ENCODE measurements at places on chromosomes 11 and 22. TPM values are rescaled to one million over a fixed set of nuclear protein-coding genes. Genes with fewer than 3 reads are reported as not detected.

TTLL8 gene
- not detected for total RNA-seq

FAM227A gene
- total RNA-seq, result 0.02 TPM

MPPED2 gene
- total RNA-seq, result not detected

MYH9 gene
- 1,009 TPM for total RNA-seq

C11orf21 gene
- 66.4 TPM for total RNA-seq

OR8A1 gene
- total RNA-seq, result not detected

ABCG4 gene
- not detected for total RNA-seq

OR51L1 gene
- total RNA-seq, result not detected

PIWIL4 gene
- total RNA-seq, result 0.55 TPM

RIMBP3C gene
- 0.92 TPM for total RNA-seq

PLAAT4 gene
- 136 TPM for total RNA-seq

OR52H1 gene
- total RNA-seq, result not detected

CAVIN3 gene
- 2.7 TPM for total RNA-seq

EXPH5 gene
- total RNA-seq, result 2.0 TPM

- DNase-seq, result no peak
Measured at GRCh38 chr11:10481560-10482349, 26.7 kb downstream of the AMPD3 start.

GRCh38 chr22:42939941-42940653 lies 74.9 kb downstream of the PACSIN2 start:
- DNase-seq, result no peak

GRCh38 chr11:70568035-70568813 lies 169.9 kb downstream of the CTTN start:
- no peak for DNase-seq

DNA sequence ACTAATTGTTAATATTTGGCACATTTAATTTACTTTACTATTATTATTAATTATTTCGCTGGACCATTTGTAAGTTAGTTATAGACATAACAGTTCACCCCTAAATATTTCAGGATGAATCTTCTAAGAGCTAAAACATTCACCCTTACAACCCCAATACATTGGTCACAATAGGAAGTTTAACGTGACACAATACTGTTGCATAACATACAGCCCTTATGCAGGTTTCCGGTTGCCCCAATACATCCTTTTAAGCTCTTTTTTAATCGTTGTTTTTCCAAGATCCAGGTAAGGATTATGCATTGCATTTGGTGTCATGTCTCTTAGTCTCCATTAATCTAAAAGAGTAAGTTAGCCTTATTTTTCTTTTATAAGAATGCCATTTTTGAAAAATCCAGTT lies 71.2 kb downstream of the HSD17B12 start:
- DNase-seq, result no peak

DNA sequence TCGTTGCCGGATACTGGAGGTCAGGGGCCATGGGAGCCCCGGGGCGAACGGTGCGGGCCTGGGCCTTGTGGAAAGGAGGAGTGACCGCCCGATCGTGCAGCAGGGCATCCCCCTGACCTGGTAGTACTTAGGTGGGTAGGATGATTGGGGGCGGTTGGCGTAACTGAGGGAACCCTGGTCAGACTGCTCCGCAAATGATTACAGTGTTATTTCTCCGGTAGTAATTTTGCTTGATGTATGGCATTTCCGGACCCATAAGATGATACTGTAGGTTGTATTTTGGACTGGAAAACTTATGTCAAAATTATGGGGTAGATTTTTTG lies 762 bp downstream of the MTMR3 start:
- peak; percentile 40 for DNase-seq

- DNase-seq, result no peak
Measured at GRCh38 chr11:114209904-114210303, 86.3 kb upstream of the NNMT start.

DNA sequence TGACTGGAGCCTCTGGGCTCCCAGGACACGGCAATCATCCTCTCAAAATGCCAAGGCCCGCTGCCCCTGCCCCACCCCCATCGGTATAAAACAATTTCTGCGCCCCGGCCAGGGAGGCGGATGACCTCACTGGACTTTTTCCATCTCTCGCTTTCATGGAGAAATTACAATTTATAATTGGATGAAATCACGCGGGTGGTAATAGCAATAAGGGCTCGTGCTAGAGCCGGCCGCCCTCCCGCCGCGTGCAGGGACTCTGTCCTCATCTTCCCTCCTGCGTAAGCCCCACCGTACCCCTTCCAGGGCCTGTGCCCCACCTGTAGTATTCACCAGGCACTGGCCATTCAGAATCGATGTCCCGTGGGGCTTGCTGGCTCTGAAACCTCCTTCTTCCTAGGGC lies 64.5 kb downstream of the MACROD1 start:
- no peak for DNase-seq

GRCh38 chr11:101127197-101127698 lies 2.4 kb downstream of the PGR start:
- DNase-seq, result no peak

GRCh38 chr22:37423283-37423682 lies 4.0 kb downstream of the ELFN2 start:
- DNase-seq, result no peak

- DNase-seq, result no peak
Measured at GRCh38 chr11:134506046-134506445, 94.0 kb upstream of the B3GAT1 start.

DNA sequence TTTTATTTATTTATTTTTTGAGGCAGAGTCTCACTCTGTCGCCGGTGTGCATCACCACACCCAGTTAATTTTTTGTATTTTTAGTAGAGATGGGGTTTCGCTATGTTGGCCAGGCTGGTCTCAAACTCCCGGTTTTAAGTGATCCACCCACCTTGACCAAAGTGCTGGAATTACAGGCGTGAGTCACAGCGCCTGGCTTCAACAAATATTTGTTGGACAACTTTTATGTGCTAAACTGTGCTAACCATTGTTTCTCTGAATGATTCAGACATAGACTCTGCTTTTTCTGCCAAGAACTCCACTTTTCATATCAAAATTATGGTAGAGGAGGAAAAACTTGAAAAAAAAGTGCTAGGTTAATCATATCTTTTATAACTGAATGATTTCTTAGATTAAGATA lies 36.3 kb downstream of the MMP7 start:
- DNase-seq, result no peak

GRCh38 chr11:8707541-8708191 lies 25.1 kb downstream of the RPL27A start:
- no peak for DNase-seq

DNA sequence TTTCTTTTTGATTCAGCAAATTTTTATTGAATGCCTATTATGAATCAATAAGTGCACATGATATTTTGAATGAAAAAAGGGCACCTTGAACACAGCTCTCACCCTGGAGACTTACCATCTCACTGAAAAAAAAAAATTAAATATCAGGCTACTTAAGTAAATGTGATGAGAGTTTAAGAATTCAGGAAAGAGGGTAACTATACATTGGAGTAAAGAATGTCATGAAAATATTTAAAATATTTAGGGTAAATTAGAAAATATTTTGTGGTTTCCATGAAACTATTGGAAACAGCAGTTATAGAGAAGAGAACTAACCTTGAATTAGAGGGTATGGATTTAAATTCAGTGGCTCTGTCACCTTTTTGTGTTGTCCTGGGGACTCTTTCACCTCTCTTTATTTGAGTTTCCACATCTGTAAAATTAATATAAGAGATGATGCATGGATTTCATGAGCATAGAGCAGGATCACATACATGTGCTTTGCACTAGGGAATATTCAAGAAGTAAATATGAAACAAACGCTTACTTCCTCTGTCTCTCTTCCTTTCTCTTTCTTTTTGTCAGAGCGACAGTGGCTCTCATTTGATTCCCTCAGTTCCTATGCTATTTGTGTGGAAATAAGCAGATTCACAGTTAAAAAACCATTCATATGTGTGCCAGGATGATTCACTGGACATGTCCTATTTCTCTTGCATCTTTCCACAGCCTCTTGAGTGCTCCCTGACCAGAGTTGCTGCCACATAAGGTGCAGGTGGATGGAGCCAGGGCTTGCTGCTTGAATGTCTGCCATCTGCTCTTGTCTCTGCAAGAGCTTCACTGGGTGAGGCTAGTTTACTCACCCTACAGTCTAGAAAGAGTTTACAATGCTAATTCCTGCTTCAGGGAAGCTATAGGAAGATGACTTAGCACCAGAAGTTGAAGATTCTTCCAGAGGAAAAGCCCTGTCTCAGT lies 533.1 kb downstream of the ETS1 start:
- no peak for DNase-seq

GRCh38 chr22:41822317-41823057 lies 10.4 kb upstream of the SREBF2 start:
- DNase-seq, result peak; percentile 61

GRCh38 chr11:14148653-14149273 lies 186.2 kb downstream of the SPON1 start:
- peak; percentile 13 for DNase-seq

GRCh38 chr22:43013355-43014315 lies 1.3 kb downstream of the PACSIN2 start:
- no peak for DNase-seq

- DNase-seq, result no peak
Measured at GRCh38 chr22:24164940-24165339, 16.3 kb upstream of the SUSD2 start.

- DNase-seq, result no peak
Measured at GRCh38 chr11:1771273-1771672, 7.5 kb upstream of the CTSD start.

- no peak for DNase-seq
Measured at GRCh38 chr11:121095561-121095960, 5.5 kb upstream of the TECTA start.

GRCh38 chr11:129317571-129317970 lies 58.1 kb upstream of the BARX2 start:
- no peak for DNase-seq

DNA sequence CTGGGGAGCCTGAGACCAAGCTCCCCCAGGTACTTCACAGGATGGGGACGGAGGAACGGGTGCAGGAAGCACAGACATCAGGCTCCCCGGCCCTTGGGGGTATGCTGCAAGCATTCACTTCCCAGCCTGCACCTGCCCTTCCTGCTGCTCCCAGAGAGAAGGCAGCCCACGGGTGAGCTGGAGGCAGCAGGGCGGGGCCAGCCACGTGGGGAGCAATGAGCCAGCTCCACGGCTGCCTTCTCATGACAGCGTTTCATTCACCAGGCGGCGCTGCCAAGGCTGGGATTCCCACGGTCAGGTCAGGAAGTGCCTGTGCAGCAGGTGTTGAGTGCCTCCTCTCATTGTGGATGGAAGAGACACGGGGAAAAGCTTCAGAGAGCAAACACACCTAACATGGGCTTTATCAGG lies 14.5 kb upstream of the PHLDA2 start:
- DNase-seq, result no peak

DNA sequence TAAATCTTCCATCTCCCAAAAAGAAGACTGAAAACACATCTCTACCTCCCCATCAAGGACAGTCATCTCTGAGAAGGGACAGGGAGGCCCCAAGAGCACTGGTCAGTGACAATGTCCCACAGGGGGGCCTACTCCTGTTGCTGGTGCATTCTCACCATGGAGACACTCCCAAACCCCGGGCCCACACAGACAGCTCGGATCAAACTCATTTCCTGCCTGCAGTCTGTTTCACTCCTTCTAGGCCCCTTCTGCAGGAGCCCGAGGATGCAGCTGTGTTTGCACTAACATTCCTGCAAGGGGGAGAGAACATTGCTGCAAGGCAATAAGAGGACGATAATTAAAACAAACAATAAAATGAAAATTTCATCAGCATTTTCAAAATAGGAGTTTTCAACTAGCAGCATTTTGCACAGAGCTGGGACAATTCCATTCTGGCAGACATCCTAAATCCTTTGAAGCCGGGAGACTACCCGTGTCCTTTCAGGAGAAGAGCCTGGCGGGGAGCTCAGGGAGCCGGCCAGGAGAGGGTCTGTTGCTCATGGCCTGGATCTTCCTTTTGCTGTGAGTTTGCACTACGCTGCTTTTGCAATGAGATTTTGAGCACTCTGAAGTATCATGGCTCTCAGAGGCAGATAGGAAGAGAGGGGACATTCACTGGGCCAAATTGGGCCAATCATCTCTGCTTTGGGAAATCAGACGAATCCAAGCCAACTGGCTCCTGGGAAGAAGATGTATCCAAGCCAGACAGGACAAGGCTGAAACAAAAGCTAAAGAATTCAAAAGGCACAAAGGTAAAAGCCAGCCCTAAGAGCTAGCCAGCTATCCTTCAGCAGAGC lies 33.2 kb downstream of the SPATA19 start:
- no peak for DNase-seq

DNA sequence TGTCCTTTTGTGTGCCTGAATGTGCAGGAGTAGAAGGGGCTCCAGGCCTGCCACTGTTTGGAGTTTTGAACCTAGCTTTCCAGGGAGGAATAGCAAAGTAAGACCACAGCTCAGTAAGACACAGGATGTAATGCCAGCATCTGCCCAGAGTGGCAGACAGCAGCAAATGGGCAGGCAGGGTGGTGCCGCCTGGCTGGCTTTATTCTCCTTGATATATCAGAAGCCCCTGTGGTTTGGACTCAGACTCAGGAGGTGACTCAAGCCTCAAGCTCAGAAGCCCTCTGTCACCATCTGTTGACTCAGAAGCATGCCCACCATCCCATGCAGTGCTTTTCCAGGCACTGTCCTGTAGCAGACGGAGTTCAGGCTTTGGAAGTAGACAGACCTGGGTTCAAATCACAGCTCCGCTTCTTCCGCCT lies 72.7 kb upstream of the TTC12 start:
- DNase-seq, result no peak

- DNase-seq, result no peak
Measured at GRCh38 chr22:27687984-27688545, 113.5 kb downstream of the MN1 start.

- no peak for DNase-seq
Measured at GRCh38 chr11:116595305-116595880, 177.4 kb downstream of the BUD13 start.

DNA sequence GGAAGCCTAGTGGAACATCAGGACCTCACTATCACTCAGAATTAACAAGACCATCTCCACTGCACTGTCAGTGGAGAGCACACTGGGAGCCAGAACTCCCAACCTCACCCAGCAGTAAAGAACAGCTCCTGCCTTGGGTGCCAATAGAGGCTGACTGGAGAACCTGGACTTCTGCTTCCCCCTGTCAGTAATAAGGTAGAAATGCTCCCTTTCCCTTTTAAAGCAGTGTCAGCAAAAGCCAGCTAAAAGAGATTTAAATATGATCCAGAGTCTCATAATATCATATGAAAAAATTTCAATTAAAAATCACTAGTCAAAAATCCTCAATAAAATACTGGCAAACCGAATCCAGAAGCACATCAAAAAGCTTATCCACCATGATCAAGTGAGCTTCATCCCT lies 82.8 kb downstream of the SPATA19 start:
- DNase-seq, result no peak

Measured in activated CD4-positive, alpha-beta T cell treated with anti-CD3 and anti-CD28 coated beads, Interleukin-2, amount 10 ng/mL, durations not matched to agents 7 days and 5 days (primary cell).